ENCODE measurements at places on chromosomes 5 and 9.

- no peak for DNase-seq
These were observed 126.0 kb upstream of the MAN2A1 start for GRCh38 chr5:109563739-109564138.

DNA sequence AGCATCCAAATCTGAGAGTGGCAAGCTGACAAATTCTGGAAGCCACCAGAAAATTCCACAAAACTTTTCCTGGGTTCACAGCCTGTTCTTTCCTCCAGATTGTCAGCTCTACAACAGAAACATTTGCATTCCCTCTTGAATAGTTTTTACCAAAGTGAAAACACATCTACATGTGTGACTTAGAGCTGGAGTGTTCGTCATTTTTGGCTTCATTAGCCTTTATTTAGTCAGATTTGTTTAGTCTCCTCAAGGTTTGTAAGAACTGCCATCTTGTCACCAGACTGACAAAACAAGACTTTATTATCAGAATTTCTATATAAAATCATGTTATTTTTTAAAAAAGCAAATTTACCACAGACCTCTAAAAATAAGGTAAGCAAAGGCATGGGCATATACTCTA is 347.3 kb downstream of the TRIM36 start:
- no peak for DNase-seq

DNA sequence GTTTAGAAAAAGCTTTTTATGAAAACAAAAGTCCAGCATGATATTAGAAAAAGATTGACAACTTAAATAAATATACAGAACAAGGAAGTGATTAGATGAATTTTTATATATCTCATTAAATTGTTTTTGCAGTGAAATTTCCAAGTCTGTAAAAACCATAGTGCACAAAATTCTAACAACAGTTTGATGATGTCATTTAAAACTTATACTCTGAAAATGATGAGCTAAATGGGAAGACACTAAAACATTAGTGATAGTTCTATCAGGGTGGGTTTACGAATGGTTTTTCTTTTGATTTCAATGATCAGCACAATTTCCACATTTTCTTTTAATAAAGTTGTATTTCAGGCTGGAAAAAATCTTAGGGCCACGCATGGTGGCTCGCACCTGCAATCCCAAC is 126.4 kb upstream of the GPR151 start:
- no peak for DNase-seq

DNA sequence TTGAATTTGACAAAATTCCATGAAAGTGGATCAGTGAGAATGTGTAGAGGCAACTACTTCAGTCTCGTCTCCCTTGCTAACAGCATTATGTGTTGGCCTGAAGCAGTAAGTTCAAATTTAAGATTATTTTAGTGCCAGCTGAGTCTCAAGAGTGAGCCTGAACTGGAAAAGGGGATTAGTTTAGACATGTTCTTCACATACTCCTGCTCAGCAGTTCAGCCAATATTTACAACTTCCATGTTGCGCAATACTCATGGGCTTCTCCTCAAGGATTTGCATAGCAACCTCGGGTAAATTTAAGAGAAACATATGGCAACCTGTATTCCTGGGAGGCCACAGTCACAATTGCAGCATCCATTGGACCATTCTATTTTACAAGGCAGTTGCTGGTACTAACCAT is 553.8 kb downstream of the PTPRD start:
- DNase-seq: no peak

GRCh38 chr5:148794729-148795561 is 31.5 kb upstream of the ADRB2 start:
- DNase-seq: no peak

- DNase-seq: no peak
These were observed 202.4 kb downstream of the DAB2IP start for GRCh38 chr9:121853617-121854395.

- DNase-seq: no peak
These were observed 81.9 kb upstream of the TLR4 start for GRCh38 chr9:117622347-117622746.

Data from posterior cingulate gyrus (tissue), 11 donors.